CD8-positive, alpha-beta memory T cell (primary cell): ENCODE measurements at places on chromosomes 11 and 22.

DNA sequence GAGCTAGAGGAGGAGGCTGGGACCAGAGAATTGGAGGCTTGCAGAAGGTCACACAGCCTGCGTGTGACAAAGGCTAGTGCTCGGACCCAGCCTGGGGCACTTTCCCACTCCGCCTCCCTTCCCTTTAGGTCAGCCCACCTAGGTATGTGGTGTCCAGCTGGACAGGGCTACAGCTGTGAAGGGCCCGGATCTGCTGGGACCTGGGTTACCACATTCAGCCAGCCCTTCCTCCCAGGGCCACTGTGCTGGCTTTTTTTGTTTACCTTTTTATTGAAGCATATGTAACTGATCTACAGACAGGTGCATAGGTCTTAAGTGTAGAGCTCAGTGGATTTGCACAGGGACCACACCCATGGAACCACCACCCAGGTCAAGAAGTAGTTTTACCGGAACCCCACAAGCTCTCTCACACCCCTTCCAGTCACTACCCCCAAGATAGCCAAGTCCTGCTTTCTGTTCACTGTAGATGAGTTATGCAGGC lies 8.7 kb downstream of the CAPN5 start:
- H3K27me3 ChIP-seq, result no peaks in the 10 kb centered on the region
- H3K36me3 ChIP-seq, result no peaks in the 10 kb centered on the region
- no peak overlapping the region for H3K4me3 ChIP-seq
- H3K27ac ChIP-seq, result no peak overlapping the region

- no peak overlapping the region for H3K4me3 ChIP-seq
- H3K36me3 ChIP-seq, result no peaks in the 10 kb centered on the region
- H3K4me1 ChIP-seq, result peaks cover 17% of the 10 kb centered on the region
- H3K27ac ChIP-seq, result no peak overlapping the region
- H3K27me3 ChIP-seq, result no peaks in the 10 kb centered on the region
- no peak for DNase-seq
Measured at GRCh38 chr11:77073328-77074001, 6.7 kb downstream of the CAPN5 start.

GRCh38 chr11:107545101-107545514 lies 20.4 kb downstream of the ALKBH8 start:
- H3K27me3 ChIP-seq, result no peaks in the 10 kb centered on the region
- no peaks in the 10 kb centered on the region for H3K4me1 ChIP-seq

DNA sequence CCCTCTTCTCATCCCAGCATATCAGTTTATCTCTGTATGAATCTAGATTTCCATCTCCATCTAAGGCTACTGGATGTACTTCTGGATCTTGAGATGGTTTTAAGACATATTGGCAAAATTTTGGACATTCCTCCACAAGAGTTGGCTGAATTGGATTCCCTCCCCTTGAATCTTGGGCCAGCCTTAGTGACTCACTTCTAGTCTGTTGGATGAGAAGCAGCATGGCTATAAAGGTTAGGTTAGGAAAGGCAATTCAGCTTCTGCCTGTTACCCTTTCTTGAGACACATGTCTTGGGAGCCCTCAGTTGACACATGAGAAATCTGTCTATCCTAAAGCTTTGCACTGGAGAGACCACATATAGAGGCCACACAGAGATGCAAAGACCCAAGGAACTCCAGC lies 73.0 kb upstream of the PGR start:
- H3K4me1 ChIP-seq, result no peaks in the 10 kb centered on the region
- H3K4me3 ChIP-seq, result no peak overlapping the region
- H3K27me3 ChIP-seq, result no peaks in the 10 kb centered on the region
- DNase-seq, result no peak
- H3K36me3 ChIP-seq, result no peaks in the 10 kb centered on the region
- H3K27ac ChIP-seq, result no peak overlapping the region

DNA sequence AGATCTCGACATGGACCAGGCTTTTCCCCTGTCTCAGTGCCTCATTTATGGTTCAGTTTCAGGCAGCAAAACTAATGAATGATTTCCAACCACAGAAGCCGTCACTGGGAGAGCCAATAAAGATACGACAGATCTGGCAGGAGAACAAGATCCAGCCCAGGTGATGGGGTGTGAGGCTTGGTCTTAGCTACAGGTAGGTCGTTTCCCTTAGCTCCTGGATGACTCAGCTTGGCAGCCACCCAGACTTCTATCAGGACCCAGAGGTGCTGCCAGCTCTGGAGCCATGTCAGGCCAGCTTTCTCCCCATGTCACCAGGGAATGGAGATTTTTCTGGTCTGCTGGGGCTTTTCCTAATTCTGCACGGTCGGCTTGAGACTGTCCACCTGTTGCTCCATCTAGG lies 36.3 kb upstream of the APOBEC3A start:
- no peak overlapping the region for H3K27ac ChIP-seq
- H3K36me3 ChIP-seq, result no peaks in the 10 kb centered on the region
- H3K27me3 ChIP-seq, result peaks cover 8% of the 10 kb centered on the region
- no peak for DNase-seq
- H3K4me1 ChIP-seq, result no peaks in the 10 kb centered on the region
